ENCODE measurements at places on chromosomes 6 and 20.

DNA sequence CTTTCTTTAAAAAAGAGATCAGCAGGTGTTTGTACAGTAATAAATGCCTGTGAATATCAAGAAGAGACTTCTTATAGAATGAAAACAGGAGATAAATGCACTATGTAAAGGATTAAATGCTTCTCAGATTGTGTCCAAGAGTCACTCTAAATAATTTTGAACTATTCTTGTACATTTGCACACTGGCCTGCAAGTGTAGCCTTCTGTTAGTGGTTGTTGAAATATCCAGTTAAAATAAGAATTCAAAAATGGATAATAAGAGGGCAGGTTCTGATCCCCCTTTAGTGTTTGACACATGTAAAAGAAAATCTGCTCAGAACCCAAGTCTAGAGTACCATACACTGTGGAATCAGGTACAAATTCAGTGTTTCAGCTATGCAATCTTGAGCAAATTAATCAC is 91.9 kb downstream of the BCAS1 start:
- no peak for DNase-seq

DNA sequence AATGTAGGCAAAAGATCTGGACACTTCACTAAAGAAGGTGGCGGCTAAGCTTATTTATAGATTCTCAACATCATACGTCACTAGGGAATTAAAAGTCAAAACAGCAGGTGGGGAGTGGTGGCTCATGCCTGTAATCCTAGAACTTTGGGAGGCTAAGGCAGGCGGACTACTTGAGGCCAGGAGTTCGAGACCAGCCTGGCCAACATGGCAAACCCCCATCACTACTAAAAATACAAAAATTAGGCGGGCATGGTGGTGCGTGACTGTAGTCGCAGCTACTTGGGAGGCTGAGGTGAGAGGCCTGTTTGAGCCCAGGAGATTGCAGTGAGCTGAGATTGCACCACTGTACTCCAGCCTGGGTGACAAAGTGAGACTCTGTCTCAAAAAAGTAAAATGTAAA is 74.6 kb downstream of the GPX5 start:
- no peak for DNase-seq

DNA sequence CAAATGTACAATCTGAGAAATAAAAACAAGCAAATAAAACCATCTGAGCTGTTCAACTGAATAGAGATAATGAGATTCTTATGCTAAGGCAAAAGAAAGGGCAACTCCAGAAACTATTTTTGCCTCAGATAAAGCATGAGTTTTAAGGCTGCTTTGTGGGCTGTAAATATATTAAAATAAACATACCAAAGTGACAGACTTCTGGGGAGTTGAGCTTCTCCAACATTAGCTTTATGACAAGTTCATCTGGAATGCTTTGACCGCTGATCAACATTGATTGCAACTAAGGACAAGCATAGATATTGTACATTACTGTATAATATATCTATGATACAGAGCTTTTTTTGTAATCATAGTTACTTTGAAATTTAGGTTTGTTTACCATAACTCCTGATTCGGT is 19.3 kb downstream of the AK9 start:
- no peak for DNase-seq

GRCh38 chr6:13741365-13741764 is 29.7 kb upstream of the RANBP9 start:
- peak; percentile 17 for DNase-seq

DNA sequence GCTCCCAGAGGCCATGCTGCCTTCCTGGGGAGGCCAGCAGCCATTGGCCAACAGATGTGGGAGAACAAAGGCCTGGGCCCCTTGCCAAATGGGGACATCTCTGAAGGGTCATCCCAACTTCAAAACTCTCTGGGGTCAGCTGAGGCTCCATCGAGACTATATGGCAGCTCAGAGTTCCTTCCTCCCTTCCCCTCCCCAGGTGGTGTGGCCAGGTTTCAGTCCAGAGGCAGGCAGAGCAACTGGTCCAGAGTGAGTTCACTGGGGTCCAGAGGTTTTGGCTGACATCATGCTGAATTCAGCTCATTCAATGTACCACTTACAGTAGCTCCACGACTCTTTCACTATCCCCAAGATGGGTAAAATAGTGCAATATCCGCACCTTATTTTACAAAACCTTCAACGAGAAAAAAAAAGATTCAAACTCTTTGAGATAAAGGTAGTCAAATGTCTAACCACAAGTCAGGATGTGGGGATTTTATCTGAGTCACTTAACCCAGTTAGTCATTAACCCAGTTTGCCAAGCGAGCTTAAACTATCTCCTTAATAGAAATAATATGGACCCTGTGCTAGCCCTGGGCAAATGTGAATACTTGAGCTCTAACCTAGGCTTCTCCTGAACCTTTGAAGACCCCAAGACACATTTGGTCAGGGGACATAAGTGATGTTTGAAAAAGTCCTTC is 108.4 kb upstream of the PLEKHG1 start:
- DNase-seq, result peak; percentile 68

DNA sequence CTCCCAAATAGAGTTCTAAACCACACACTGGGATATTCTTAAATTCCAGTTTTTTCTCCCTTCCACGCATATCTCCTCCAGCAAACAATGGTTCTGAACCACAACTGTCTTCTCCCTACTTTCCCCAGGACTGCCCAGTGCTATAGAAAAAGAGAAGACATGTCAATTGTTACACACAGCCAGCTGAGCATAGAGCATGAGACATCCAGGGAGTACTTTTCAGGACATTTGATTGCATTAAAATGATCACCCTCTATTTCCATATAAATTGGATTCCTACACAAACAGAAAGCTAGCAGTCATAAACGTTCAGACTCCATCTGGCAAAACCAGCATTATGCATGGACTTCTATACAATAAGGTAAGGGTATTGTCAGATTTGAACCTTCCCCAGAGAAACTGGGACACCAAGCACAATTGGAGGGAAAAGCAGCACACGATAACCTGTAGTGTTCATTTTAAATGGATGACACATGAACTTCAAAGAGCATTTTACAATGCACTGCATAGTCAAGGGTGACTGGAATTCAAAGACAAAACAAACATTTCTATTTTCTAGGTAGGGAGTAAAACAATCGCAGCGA is 93.1 kb upstream of the HEY2 start:
- DNase-seq, result no peak

DNA sequence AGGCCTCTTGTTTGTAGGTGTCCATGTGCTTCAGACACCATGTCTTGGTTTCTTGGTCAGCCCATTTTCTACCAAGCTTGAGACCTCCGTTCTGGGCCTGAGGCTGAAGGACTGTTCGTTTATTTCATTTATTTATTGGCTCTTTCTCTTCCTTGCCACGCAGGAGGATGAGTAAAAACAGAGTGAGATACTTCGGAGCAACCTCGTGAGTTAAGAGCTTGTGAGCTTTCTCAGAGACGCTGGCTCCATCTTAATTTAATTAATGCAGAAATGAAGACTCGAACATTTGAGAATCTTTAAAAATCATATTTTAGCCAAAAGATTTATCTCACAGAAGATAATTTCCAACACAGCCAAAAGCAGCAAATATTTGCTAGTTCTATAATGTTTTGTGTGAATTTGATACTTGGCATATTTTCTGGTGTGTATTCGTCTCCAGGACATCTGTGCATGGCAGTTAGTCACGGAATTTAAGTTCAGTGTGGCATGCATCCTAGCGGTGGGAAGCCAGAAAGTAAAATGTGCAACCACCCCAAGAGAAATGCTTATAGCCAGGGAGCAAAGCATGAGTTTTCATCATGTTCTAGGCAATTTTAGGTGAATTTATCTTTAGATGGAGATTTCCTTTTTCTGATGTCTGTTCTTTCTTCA is 76.0 kb downstream of the THBS2 start:
- DNase-seq, result no peak

DNA sequence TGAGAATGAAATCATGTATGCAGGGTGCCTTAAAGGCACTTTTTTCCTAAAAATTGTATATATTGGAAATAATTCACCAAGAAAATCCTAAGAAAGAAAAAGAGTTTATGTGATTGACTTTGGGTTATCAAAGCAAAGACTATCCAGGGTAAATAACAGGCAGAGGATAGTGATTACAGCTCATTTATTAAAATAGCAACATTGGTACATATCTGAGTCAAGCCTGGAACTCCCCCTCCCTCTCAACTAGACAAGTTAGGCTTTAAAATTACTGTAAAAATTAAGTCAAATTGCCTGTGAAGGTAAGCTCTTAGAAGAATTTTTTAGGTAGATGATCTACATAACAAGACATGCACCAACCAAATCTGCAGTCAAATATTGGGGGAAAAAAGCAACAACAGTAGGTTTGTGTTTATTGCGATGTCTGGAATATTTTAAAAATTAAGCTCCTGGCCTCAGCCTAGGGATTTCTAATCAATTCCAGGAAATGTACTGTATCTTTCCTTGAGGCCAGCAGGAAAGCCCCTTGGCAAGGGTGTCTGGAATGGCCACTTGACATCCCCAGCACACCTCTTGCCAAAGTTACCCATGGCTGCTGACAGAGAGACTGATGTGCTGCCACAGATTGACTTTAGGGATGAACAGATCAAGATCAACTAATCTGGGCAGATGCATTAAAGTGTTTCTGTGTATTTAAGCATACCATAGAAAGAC is 31.2 kb upstream of the HBS1L start:
- no peak for DNase-seq

DNA sequence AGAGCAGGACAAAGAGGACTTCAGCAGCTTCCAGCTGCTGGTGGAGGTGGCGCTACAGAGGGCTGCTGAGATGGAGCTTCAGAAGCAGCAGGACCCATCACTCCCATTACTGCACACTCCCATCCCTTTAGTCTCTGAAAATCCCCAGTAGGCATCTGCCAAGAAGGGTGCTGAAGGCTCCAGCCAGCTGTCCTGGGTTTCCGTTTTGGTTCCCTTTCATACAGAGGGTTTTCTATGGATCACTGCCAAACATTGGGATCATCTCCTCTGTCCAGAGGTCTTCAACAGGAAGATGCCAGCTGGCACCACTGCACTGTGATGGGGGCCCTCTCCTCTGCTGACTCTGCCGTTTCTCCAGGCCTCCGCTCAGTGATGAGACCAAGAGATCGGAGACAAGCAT is 14.3 kb upstream of the RAB5IF start:
- no peak for DNase-seq

DNA sequence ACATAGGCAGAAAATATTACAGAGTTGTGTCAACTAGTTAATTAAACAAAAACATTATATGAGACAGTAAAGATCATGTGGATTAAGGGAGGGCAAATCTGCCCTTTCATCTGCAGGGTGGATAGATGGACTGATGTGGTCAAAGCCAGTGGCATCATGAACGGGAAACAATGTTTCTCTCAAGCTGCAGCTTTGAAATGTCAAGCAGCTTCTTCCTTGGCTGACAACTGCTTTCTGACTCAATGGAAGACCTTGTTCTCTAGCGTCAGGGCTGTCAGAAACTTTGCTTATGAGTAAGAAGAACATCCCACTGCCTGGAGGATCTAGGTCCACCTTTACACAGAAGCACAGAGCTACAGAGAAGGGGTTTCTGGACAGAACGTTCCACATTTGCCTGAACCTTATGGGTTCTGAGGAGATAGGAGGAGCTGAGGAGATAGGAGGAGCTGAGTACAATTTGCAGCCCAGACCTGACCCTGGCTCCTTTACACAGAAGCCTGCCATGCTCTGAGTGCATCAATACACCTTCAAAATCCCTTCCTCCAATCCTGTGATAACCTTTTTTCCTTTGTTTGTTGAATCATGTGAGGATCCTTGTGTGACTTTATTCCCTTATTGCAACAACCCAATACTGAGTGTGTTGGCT is 6.1 kb downstream of the CST5 start:
- no peak for DNase-seq

GRCh38 chr20:21103582-21104465 is 2.3 kb downstream of the LINC00237 start:
- DNase-seq, result no peak

GRCh38 chr6:112027942-112028674 is 25.8 kb upstream of the CCN6 start:
- DNase-seq, result no peak

- DNase-seq, result no peak
These were observed 250.0 kb downstream of the RFPL4B start for GRCh38 chr6:112597176-112597575.

Measured in activated CD8-positive, alpha-beta memory T cell treated with anti-CD3 and anti-CD28 coated beads for 24 hours (primary cell).